ENCODE measurements at places on chromosomes 6 and 20.
A peak's percentile ranks its signal among the peaks of the same experiment; 100 is the strongest.

- no peak for DNase-seq
Measured at GRCh38 chr20:39195582-39196021, 233.5 kb downstream of the DHX35 start.

DNA sequence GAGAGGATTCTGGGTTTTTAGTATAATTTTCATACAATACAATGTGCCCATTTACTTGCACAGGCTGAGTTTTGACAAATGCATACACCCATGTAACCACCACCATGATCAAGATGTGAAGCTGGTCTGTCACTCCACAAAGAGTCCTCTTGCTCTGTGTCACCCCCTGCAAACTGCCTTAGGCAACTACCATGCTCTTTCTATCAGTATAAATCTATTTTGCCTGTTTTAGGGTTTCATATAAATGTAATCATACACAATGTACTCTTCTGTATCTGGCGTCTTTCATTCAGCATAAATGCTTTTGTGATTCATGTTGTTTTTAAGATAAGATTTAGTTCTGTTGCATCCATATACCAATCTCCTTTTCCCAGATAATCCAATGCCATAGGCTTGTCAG lies 181.9 kb upstream of the KCNG1 start:
- no peak for DNase-seq

DNA sequence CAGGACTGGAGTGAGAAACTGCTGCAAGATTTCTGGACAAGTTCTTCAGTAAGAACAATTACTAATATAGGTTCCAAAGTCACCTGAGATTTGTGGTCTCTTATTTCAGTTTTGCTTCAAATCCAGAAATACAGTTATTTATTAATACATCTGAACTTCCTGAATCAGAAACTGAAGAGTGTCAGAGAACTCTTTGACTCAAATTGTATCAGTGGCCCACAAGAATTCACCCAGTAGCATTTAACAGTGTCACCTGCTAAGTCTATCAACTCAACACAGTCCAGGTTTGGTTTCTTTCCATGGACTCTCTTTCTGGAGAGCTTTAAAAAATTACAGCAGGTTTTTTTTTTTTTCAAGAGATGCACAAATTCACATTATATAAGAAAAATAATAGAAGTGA lies 18.8 kb upstream of the NHSL1 start:
- no peak for DNase-seq

GRCh38 chr6:135229996-135230395 lies 48.9 kb downstream of the MYB start:
- DNase-seq, result no peak

DNA sequence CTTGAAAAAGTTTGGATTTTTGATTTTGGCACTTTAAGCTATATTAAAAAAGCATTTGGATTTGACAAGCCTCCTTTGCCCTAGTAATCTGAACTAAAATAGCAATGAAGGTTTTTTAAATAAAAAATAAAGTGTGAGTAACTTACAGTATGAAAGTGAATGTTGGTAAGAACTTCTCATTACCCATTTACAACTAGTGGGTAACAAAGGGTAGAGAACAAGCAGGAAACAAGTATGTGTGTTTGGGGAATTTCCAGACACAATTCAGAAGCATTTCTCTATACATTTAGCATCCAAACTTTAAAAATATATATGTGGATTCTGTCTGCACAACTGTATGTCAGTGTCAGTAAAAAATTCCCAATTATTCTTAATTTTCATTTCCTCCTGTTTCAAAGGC lies 2.9 kb downstream of the TMEM30A start:
- DNase-seq, result peak; percentile 32

- no peak for DNase-seq
Measured at GRCh38 chr6:16181439-16182297, 52.8 kb downstream of the MYLIP start.

DNA sequence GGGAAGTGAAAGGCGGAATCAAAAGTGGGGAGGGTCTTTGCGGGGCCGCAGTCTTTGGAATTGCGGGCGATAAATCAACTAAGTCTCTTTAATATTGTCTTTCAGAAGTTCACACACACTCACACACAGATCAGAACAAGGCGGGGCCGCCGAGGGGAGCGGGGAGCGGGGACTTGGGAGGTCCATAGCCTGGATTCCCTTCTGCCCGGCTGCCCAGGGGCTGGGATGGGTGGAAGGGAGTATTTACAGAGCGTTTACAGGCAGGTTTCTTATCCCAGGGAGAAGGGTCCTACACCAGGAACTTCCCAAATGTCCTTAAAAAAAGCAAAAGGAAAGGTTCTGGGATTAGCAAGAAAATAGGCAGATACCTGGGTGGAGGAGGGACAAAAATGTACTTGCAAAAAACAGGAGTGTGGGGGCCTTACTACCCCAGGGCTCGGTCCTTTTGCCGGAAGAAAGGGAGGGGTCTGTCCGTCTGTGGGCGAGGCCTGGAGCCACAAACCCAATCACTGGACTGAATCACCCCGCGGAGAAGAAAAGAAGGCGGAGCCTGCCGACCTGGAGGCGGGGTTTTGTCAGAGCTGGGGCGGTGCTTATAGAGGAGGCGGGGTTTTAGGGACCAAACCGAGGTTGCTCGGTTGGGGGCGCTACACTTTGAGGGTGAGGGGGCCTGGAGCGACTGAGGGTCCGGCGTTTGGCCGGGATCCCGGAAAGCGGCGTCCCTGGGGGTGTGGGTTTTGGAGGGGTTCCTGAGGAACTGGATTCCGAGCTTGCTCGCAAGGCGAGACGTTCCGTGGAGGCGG lies 3.2 kb downstream of the PRRT1 start:
- no peak for DNase-seq

DNA sequence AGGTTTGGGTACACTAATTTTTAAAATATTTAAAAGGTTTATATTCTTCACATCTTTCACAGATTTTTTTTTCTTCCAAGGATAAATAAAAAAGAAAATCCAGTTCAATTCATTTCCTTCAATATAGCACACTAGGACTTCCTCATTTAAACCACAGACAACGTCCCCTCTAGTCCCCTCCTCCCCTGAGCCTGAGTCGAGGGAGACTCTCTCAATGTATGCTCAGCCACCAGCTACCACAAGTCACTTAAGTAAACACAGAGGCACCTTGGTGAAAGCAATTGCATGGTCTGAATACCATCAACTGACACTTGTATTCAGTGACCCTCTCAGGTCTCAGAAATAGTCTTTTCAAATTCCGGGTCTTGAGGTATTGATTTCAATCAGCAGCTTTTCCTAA lies 88.6 kb downstream of the SIM1 start:
- DNase-seq, result no peak

- DNase-seq, result peak; percentile 34
Measured at GRCh38 chr6:13924146-13924948, 405 bp upstream of the RNF182 start.

DNA sequence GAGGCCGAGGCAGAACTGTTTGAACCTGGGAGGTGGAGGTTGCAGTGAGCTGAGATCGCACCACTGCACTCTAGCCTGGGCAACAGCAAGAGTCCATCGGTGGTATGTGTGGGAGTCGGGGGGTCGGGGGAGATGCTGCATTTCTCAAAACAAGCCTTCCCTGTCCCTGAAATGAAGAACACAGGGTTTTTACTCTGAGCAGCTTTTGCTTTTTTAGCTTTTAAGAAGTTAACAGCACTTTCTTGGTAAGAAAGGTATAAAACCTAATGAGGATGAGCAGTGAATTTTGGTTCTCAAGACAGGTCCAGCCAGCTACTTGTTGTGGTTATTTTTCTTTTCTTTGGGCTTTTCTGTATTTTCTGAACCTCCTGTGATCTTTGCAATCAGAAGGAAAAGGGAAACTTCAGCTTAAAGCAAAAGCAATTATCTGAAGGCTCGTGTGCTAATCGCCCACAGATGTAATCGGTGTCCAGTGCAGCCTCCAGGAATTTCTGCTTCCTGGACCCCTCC lies 3.7 kb downstream of the RPL10A start:
- no peak for DNase-seq

DNA sequence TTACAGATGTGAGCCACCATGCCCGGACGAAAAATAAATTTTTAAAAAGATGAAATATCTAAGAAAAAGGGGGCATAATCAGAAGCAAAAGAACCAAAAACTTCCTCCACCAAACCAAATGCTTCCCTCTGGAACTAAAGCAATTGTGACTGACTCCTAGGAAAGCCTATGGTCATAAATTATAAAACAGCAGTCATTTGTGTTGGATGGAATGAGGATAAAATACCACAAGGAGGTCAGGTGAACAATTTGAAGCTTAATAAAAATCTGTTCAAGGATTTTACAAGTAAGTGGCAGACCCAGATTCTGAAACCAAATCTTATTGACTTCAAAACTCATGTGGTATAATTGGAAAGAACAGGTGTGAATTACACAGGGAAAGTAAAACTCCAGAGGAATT lies 114.5 kb downstream of the KIF13A start:
- DNase-seq, result no peak

GRCh38 chr6:107704347-107705013 lies 119.6 kb downstream of the SCML4 start:
- peak; percentile 49 for DNase-seq

DNA sequence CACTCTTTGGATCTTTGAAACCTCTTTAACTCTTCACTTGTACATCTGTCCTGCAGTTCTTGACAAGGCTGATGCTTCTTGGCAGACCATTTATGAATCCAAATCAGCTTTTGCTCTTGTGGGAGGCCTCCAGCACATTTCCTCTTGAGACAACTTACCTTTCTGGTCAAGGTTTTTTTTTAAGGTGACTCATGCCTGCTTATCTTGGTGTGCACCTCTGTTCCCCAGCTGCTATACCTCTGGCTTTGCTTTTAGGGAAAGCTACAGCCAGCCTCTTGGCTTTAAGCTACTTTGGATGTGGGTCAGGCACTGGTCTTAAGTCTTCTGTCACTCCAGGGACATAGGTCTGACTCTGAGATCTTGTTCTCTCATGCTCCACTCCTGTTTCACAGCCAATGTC lies 106.5 kb downstream of the PHF3 start:
- DNase-seq, result no peak

GRCh38 chr20:48691523-48691922 lies 136.3 kb downstream of the PREX1 start:
- DNase-seq, result no peak

DNA sequence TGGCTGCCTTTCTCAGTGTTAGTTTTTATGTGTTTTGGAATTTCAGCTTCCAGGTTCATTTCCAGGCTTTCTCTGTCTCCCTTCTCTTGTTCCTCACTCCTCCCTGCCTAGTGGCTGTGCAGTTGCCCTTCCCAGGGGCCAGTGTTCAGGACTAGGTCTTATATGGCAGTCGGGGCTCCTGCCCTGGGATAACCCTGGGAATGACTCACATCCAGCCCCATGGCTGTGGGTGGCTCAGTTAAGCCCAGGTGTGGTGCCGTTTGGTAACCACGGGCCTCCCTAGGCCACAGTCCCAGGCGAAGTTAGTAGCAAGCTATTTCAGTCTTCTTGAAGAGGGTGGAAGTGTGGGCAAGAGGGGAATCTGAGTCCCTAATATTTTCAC lies 57.4 kb upstream of the DDR1 start:
- DNase-seq, result no peak

DNA sequence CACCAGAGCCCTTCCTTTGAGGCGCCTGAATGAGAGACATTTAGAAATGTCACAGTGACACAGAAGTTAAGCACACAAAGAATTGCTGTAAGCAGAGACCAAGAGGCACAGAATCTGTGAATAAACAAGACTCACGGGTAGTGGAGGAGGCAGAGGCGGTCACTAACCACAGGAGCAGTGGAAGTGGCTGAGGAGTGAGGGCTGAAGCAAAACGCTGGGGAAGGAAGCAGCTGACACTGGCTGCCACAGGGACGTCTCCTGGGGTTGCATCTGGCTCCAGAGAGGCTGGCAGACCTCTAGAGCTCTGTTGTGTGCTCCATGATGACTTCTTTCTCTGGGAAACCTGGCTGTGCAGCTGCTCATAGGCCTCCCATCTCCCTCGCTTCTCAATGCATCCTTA lies 65.0 kb upstream of the SLC2A12 start:
- no peak for DNase-seq

DNA sequence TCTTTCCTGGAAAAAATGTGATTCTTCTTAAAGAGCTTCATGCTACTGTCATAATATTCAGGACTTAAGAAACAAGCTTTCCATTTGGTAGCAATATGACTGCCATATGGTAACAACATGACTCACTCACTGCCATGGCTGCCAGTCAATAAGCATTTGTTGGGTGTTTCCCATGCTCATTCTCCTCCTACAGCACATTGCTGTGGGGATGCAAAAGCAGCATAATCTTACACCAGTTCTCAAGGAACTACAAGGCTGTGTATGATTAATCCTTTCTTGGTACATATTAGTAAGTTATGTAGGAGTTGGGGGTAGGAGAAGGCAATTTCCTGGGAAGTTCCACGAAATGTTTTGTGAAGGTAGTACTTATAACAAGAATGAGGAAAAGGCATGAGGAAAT lies 76.7 kb downstream of the CEP162 start:
- no peak for DNase-seq

- DNase-seq, result no peak
Measured at GRCh38 chr6:69774740-69775584, 21.8 kb downstream of the LMBRD1 start.

- DNase-seq, result no peak
Measured at GRCh38 chr6:87903323-87903722, 144.3 kb upstream of the SPACA1 start.

GRCh38 chr6:169386411-169387057 lies 132.9 kb upstream of the THBS2 start:
- no peak for DNase-seq

DNA sequence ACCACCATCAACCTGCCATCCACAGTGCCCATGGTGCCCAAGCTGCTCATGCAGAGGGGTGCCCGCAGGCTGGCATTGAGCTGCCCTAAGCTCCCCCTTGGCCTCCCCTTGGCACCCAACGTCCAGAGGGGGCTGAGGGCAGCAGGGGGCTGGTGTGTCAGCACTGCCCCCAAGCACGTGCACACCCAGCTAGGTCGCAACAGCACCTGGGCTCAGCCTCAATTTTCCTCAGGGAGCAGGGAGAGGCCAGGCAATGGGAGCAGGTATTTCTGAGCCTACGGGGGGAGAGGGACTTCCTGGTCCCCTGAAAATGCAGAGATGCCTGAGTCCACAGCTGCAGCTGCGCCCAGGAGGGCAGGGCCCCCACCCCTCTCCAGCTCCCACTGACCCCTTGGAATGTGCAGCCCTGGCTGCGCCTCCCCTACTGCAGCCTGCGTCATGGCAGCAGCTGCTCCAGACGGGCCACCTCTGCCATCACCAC lies 204.2 kb downstream of the ANKRD60 start:
- DNase-seq, result no peak

DNA sequence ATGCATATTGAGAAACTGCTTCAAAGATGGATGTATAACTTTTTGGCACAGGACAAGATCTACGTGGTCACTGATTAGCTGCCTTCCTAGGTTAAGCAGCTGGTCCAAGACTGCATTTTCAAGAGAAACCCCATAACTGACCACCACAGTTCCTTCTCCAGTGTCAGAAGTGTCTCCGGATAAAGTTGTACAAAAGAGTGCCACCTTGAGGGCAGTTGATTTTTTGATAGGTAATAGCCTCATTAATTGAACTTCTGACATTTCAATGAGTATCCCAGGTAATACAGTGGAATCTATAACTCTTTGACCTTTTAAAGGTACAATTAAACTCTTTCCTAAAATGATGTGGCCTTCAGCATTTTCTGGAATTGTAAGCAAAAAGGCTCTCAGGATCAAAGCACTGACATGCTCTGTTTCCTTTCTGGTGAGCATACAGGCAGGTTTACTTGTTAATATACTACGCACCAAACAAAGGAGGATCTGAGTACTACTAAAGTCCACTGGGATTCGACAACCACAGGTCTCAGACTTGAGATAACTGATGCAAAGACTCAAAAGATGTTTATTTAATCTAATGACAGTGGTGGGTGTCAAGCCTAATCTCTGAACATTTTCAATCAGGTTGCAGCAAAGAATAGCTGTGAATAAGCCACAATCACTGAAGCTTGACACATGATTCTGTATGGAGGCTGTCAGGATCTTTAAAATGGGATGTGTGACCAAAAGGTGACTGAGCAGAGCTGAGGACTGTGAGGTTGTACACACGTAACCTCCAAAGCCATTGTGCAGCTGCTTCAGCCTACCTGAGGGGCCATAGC lies 21.2 kb downstream of the MKKS start:
- no peak for DNase-seq
